ENCODE measurements at places on chromosomes 7 and 10. TPM values are rescaled to one million over a fixed set of nuclear protein-coding genes. Genes with fewer than 3 reads are reported as not detected.

KEL gene
- 0.64 TPM for total RNA-seq

LIPF gene
- not detected for total RNA-seq

ITPRIP gene
- 19.8 TPM for total RNA-seq

GRCh38 chr10:119818889-119819270 lies 53.8 kb downstream of the MCMBP start:
- H3K27ac ChIP-seq: peak overlapping the region; percentile 85
- peak overlapping the region; percentile 83 for H3K4me3 ChIP-seq
- H3K27me3 ChIP-seq: peaks cover 7% of the 10 kb centered on the region
- DNase-seq: no peak
- H3K4me1 ChIP-seq: peaks cover 18% of the 10 kb centered on the region
- H3K36me3 ChIP-seq: peaks cover 7% of the 10 kb centered on the region

- H3K27ac ChIP-seq: peak overlapping the region; percentile 93
- H3K4me3 ChIP-seq: peak overlapping the region; percentile 93
- DNase-seq: peak; percentile 27
- peaks cover 7% of the 10 kb centered on the region for H3K27me3 ChIP-seq
- peaks cover 9% of the 10 kb centered on the region for H3K4me1 ChIP-seq
Observed at GRCh38 chr7:44580945-44581878, 819 bp downstream of the TMED4 start.

DNA sequence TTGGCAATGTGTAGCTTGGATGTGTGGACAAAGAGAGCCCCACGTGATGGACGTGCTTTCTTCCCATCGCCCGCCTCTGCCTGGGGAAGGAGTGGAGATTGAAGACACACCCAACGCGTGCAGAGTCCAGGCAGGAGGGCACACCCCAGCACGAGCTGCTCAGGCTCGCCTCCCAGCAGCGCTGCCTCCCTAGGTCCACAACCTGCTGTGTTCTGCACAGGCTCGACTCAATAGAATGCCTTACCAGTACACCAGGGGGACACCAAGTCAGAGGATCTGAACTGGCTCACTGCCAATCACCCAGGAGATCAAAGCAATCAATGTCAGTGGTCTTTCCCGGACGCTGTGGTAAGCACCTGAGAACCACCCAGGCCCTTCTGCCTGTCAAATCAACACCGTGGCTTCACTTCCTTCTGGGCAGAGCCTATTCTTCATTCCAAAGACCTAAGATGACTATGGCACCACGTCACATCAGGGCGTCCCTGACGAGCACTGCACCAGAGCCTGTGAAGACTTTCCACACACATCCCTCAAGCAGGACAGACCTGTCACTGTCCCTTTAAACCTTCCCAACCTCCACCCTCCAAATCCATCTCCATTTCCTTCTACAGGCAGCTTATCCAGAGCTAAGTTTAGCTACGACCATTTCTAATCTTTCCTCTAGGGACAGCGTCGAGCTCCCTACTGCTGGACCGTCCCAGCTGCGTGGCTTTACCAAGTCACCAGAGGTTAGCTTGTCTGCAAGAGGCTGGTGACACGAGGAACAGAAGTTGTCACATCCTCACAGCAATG lies 72.3 kb downstream of the AMZ1 start:
- peaks cover 51% of the 10 kb centered on the region for H3K4me1 ChIP-seq
- peak; percentile 33 for DNase-seq
- peak overlapping the region; percentile 78 for H3K4me3 ChIP-seq
- H3K27me3 ChIP-seq: peaks cover 11% of the 10 kb centered on the region
- no peaks in the 10 kb centered on the region for H3K36me3 ChIP-seq

DNA sequence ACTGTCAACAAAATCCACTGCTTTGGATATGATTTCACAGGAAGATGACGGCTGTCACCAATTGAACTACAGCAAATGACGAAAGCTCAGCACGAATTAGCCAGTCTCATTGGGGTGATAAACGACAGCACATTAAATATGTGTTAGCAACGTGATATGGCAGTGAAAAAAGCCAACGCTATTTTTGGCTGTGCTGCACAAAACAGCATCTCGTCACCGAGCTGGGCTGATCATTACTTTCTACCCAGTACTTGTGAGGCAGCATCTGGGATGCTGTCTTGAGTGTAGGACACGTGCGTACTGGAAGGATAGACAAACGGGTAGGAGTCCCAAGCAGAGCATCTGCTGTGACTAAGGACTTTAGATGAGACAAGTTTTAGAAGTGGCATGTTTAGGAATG lies 138.3 kb downstream of the EXOC4 start:
- H3K27me3 ChIP-seq: peaks cover 4% of the 10 kb centered on the region
- no peak for DNase-seq
- peaks cover 9% of the 10 kb centered on the region for H3K36me3 ChIP-seq
- H3K4me1 ChIP-seq: peaks cover 9% of the 10 kb centered on the region
- no peak overlapping the region for H3K4me3 ChIP-seq

GRCh38 chr10:6022660-6023059 lies 39.5 kb downstream of the IL2RA start:
- H3K27ac ChIP-seq: no peak overlapping the region
- DNase-seq: no peak
- H3K4me1 ChIP-seq: no peaks in the 10 kb centered on the region
- H3K27me3 ChIP-seq: peaks cover 3% of the 10 kb centered on the region
